Effector memory CD4-positive, alpha-beta T cell (primary cell): ENCODE measurements at places on chromosomes 7 and 10.

DNA sequence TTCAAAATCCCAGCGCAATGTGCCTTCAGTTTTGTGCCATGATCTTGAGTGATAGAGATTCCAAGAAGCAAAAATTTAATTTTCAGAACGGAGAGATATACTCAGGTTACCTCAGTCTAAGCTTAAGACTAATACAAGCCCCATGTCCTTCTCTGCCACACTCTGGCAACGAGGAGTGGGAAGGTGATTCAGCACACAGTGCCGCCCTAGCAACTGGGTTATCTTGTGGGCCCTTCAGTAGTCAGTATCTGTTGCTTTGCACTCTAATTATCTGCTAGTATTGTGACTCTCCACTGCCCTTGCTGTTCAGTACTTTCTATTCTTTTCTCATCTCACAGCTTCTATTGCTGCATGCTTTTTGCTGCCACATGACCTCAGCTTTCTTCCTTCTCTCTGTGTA lies 39.2 kb upstream of the MKLN1 start:
- DNase-seq: no peak

- DNase-seq: no peak
Observed at GRCh38 chr7:67675971-67676370, 679.3 kb downstream of the TYW1 start.

GRCh38 chr7:95427914-95428516 lies 6.8 kb downstream of the PON2 start:
- DNase-seq: no peak

DNA sequence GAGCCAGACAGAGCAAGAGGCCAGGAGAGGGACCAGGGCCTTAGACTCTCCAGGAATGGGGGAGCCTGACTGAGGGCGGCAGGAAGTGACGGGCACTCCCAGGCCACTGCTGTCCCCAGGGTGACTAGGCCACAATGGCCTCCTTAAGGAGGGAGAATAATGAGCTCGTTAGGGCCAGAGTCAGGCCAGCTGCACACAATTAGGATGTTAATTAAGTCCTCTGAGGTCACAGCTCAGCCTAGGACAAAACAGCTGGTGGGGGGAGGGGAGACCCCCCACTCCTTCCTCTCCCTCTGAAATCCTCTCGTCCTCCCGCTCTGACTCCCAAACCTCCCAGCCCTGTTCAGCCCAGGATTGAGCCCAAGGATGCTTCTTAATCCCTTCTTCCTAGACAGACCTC lies 143.0 kb downstream of the NEURL1 start:
- no peak for DNase-seq

DNA sequence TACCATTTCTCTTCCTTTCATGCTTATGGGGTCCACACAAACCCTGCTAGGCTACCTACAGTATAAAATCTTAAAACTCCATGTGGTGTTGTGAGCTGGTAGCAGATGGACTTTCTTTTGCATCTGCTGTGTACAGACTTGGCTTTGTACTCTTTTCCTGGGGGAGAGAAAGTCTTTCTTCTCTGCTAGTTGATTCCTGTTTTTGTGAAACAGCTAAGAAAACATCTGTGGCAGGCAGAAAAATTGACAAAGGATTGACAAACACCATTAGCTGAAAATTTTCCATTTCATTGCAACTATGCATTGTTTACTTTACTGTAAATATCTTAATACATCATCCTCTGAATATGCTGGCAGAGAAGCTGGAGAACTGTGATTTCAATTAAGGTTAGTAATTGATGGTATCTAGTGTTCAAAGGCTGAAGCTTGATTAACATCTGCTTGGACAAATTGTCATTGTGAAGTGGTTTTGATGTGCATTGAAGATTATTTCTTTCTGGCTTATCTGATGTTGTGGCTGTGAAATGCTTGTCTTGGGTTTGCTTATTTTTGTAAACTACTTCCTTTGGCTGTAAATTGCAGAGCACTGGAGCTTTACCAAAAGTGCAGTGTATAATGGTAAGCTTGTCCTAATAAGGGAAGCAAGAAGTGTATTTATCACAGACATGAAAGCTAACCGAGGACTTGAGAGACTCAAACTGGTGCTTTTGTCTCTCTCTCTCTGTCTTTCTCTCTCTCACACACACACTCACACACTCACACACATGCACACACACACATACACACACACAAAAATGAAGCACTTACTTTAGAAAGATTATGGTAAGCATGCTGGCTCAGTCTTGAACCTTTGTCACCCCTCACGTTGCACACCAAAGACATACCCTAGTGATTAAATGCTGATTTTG lies at the start of gene FOXP2:
FOXP2 (plus strand) TSS at position 660 of the 908 bp plus-strand sequence. CDS start 11,697 bp downstream, outside the sequence.
- no peak for DNase-seq

DNA sequence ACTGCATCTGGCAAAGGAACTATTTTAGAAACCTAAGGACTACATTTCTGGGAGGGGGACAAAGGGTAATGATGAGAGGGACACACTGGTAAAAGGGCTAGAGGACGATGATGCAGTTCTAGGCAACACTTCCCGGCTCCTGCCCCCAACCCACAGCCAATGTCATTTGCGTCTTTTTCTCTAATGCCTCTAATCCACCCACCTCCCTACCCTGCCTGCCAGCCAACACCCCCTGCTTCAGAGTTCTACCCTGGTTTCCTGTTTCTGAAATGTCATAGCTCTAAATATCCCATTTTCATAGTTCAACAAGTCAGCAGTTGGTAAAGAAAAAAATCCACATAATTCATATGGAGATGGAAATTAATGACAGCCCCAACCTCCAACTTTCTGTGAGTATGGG lies 79.0 kb downstream of the KIAA1549 start:
- no peak for DNase-seq

- DNase-seq: no peak
Observed at GRCh38 chr10:119162452-119163092, 2.9 kb downstream of the SFXN4 start.
